ENCODE measurements at places on chromosomes 13 and 19.

- no peak for DNase-seq
Measured at GRCh38 chr19:4593409-4593851, 33.9 kb upstream of the SEMA6B start.

DNA sequence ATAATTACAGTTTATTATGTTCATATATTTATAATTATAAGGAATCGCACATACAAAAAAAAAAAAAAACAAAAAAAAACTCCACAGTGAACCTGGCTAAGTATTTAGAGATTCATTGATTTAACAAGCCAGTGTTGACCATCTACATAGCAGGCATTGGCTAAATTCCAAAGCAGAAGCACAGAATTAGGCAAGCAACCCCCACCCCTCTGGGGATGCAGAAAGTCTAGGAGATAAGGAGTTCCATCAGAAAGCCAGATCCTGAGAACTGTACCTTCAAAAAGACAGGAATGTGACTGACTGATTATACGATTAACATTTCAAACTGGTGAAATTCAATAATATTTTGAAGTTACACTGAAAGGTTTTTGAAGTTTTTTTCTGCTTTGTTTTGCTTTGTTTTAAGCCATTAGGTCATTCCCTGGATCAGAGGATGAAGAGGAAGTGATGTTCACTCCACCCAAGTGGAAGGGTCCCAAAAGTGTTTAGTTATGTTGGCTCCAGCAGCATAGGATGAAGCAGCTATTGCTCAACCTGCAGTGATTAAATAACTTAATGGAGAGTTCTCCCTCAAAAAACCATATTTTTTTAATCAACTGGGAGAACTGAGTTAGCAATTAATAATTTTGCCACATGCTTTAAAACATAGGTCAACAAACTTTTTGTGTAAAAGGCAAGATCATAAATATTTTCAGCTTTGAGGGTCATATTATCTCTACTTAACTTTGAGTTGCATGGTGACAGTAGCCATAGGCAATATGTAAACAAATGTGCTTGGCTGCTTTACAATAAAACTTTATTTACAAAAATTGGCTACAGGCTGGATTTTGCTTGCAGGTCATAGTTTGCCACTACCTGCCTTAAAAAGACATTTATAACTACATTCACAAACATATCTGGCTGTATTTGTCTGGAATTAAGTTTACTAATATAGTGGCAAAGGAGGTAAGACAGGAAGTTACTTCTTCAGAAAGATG lies 49.6 kb downstream of the DOCK9 start:
- no peak for DNase-seq

DNA sequence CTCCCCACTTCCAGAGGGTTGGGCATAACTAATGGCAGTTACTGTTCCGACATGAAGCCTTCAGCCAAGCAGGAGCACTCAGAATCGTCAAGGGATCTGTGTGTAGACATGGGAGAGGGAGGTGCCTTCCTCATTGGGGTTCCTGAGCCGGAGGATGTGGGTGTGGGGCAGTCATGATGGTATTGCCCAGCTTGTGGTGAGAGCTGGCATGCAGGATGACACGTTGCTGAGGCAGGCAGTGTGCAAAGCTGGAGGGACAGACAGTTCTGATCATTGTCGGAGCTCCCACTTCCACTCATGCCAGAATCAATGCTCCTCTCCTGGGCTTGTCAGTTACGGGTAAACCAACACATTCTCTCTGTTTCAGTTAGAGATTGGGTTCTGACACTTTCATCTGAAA lies 83.9 kb upstream of the TSC22D1 start:
- DNase-seq = no peak

DNA sequence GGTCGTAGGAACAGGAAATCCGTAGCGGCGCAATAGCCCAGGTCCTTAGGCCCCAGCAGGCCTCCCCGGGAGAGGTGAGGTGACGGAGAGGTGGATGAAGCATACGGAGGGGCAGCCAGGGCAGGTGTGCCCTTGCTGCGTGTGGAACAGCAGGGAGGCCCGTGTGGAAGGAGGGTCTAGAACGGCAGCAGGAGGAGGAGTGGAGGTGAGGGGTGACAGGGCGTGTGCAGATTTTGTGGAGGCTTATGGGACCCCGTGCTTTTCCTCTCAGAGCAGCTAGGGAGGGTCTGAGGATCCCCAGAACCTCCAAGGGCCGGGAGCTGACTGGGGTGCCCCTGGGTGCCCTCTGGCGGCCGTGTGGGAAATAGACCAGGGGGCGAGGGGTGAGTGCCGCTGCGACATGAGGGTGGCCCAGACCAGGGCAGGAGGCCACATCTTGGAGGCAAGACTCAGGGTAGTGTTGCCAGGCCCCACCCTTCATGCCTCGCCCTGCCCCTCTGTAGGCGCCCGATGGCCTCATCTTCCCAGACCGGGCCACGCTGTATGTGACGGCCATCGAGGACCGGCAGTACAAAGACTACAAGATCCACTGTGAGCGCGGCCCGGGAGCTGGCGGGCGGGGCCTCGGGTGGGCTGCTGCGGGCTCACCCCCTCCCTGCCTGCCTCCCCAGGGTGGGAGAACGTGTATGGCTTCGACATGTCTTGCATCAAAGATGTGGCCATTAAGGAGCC lies 5.0 kb upstream of the ADM5 start:
- DNase-seq = peak; percentile 13

DNA sequence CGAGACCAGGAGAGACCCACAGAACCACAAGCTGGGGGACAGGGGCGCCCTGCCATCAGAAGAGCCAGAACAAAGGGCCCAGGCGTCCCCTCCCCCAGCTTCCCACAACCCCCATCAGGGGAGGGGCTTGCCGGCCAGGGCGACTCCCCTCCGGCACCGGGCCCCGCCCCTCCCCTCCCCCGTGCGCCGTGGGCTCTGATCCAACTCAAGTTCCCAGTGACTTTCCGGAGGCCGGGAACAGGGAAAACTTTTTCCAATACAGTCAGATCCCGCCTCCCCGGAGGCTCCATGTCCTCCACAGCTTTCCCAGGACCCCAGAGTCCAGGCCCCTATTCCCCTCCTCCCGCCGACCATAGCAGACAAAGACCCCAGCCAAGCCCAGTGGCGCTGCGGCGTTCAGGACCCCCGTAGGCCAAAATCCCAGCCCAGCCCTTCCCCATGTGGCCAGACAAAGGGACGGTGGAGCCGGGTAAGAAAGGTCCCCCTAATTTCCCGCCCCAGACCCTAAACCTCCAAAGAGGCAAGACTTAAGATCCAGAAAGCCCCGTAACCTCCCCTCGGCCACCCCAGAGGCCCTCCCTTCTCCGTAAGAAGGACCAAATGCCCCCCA lies 673 bp downstream of the TEAD2 start:
- no peak for DNase-seq

- peak; percentile 99 for DNase-seq
Measured at GRCh38 chr19:2151339-2152229, at the start of gene AP3D1. Gene AP3D1 (minus strand): TSS chr19:2151566. CDS start chr19:2151334, 232 bp downstream.

DNA sequence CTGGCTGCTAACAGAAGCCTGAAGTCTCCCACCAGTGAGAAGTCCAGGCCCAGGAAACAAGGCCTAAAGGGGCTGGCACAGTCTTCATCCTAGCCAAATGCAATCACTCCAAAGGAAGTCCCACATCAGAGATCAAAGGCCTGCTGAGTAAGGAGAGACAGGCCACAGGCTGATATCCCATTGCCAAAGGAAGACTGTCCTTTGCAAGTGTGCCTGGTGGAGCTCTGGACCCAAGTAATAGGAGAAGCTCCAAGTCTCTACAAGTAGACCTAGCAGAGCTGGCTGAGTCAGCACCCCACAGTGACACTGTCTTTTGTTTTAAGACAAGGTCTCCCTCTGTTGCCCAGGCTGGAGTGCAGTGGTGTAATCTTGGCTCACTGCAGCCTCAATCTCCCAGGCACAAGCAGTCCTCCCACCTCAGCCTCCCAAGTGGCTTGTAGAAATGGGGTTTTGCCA lies 4.5 kb downstream of the DBP start:
- no peak for DNase-seq

- no peak for DNase-seq
Measured at GRCh38 chr19:38642176-38642575, 5.3 kb upstream of the ACTN4 start.

DNA sequence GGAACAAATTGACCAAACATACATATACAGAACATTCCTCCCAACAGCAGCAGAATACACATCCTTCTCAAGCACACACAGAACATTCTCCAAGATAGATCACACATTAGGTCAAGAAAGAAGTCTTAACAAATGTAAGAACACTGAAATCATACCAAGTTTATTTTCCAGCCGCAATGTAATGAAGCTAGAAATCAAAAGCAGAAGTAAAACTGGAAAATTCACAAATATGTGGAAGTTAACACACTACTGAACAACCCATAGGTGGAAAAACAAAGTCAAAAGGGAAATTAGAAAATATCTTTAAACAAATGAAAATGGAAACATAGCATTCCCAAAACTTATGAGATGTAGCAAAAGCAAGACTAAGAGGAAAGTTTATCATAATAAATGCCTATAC lies 692.6 kb downstream of the DIAPH3 start:
- DNase-seq = no peak

- DNase-seq = no peak
Measured at GRCh38 chr19:52170304-52170703, 1.1 kb downstream of the ZNF836 start.

- no peak for DNase-seq
Measured at GRCh38 chr13:85806553-85807175, 7.4 kb upstream of the SLITRK6 start.

DNA sequence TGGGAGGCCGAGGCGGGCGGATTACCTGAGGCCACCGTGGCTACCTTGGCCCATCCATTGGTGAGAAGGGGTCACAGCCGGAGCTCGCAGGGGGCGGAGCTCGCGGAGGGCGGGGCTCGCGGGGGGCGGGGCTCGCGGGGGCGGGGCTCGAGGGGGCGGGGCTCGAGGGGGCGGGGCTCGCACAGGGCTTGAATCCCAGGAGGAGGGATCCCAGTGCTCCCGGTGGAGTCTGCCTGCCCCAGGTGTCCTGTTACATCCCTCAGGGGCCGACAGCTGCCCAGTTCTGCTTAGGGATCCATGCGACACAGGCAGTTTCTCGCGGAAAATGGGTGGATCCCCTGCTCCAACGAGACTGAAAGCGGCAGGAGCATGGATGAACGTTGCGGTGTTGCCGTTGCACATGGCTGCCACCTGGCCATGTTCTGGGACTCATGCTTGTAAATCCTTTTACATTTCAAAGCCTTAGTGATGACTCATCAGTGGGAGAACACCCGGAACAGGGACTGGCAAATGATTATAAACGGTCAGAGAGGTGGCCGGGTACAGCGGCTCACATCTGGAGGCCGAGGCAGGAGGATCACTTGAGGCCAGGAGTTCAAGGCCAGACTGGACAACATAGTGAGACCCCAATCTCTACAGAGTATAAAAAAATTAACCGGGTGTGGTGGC lies 25.1 kb downstream of the TMPRSS9 start:
- no peak for DNase-seq

GRCh38 chr19:13579388-13580060 lies 73.2 kb upstream of the CACNA1A start:
- DNase-seq = no peak

GRCh38 chr13:46649816-46650215 lies 96.8 kb downstream of the LRCH1 start:
- DNase-seq = no peak

DNA sequence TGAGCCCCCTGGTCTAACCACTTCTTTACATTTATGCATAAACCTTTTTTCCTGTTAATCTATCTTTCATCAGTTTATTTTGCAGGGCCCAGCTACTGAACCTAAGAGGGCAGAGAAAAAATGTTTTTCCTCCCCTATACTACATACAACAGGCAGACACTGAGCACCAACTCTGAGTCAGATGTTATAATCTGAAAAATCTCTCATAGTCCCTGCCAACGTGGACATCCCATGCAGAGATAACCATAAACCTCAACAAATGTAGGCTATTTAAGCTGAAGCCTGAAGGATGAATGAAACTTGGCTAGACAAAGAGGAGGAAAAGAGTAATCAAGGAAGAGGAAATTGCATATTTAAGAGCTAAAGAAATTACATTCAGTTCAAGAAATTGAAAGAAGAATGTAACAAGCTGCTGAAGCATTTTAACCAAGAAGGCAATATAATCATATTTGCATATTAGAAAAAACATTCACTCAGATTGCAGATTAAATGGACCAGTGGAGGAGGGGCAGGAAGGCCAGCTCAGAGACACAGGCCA lies 2.6 kb downstream of the NEK3 start:
- no peak for DNase-seq

GRCh38 chr13:62176051-62176450 lies 760.4 kb upstream of the PCDH20 start:
- DNase-seq = no peak

- DNase-seq = no peak
Measured at GRCh38 chr19:16406356-16406755, 65.4 kb downstream of the EPS15L1 start.

DNA sequence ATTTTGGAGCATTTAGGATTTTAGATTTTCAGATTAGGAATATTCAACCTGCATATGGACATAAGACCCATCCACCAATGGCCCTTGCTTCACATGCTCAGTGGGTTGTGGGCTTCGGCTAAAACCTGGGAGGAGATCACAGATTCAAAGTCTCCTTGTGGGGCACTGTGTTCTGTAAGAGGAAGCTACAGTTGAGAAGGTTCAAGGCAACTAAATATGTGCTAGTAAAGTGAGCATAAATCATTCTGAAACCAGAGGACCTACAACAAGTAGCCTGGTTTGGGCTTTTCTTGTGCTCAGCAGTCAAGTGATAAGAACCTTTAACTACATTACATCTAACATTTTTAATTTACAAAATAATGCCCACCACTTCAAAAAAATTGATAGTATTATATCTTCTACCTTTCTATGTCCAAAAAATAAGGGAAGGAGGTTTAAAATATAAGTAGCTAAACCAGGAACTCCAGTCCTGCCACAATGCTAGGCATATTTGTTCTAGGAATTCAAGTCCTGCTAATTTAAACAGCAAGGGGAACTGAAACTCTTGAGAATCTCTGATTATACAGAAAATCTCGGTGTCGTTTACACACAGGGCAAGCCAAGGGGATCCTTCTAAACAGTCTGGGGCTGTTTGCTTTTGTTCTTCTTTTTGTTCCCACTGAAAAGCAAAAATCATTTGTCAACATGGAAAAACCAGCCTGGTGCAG lies 36.6 kb downstream of the FOXO1 start:
- DNase-seq = no peak

DNA sequence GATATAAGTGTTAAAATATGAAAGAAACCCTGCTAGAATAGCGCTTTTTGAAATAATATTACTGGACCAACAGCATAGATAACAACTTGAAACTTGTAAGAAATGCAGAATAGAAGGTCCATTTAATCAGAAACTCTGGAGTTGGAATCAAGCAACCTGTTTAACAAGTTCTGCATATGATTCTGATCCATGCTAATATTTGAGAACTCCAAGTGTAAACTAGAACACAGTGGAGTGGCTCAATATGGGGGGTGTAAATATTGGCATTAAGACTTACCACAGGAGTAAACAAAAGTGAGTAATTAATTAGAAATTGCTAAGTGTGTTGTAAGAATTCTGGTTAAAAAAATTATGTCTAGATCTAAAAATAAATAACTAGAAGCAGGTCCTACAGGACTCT lies 151.2 kb downstream of the SLITRK1 start:
- DNase-seq = no peak

GRCh38 chr19:56974556-56975207 lies 134.2 kb upstream of the PEG3 start:
- DNase-seq = no peak

Measured in activated CD4-positive, CD25-positive, alpha-beta regulatory T cell (primary cell).